Foreskin melanocyte (primary cell): ENCODE measurements at places on chromosomes 4 and X.

GRCh38 chrX:129523079-129523911 is at the start of gene SMARCA1:
Gene SMARCA1, minus strand, starts transcription at chrX:129523490. Its CDS starts 120 bp downstream, at chrX:129523370.
- peak; percentile 28 for DNase-seq

DNA sequence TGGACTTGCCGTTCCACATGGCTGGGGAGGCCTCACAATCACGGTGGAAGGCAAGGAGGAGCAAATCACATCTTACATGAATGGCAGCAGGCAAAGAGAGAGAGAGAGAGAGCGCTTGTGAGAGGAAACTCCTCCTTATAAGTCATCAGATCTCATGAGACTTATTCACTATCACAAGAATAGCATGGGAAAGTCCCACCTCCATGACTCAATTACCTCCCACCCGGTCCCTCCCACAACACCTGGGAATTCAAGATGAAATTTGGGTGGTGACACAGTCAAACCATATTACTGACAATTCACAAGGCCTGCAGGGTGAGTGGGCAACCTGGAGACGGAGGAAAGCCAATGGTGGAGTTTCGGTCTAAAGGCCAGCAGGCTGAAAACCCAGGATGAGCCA is 394.3 kb upstream of the TRAM1L1 start:
- DNase-seq, result no peak

- DNase-seq, result no peak
Measured at GRCh38 chrX:23317799-23318724, 16.6 kb upstream of the PTCHD1 start.

DNA sequence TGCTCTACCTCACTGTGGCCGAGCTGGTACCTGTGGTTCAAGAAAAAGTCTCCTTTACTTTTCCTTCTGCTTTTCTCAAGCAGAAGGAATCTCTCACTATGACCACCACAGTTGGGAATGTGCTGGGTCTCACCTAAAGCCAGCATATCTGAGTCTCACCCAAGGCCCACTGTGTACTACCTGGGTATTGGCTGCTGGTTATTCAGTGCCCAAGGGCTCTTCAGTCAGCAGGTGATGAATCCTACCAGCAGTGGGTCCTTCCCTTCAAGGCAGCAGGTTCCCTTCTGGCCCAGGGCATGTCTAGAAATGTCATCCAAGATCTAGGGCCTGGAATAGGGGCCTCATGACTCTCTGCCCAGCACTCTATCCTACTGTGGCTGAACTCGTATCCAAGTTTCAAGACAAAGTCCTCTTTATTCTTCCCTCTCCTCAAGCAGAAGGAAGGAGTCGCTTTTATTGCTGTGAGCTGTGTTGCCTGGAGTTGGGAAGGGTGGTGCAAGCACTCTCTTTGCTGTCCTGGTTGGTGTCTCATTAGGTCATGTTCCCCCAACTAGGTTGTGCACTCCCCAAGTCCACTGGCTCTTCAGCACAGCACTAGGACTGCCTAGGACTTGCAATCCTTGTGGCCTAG is 6.1 kb downstream of the CXCL10 start:
- peak; percentile 62 for DNase-seq

- DNase-seq, result peak; percentile 29
Measured at GRCh38 chr4:164977243-164978164, at the start of gene TRIM61. Gene TRIM61, minus strand, starts transcription at chr4:164977657. Its CDS starts 7,655 bp downstream, at chr4:164970002.
